ENCODE measurements at places on chromosomes 6 and 20.

GRCh38 chr6:80325742-80326141 lies 219.3 kb downstream of the BCKDHB start:
- no peak for DNase-seq

GRCh38 chr6:119340796-119341487 lies 8.6 kb downstream of the MAN1A1 start:
- no peak for DNase-seq

- DNase-seq: no peak
Measured at GRCh38 chr6:38968702-38969149, 79.9 kb upstream of the GLP1R start.

DNA sequence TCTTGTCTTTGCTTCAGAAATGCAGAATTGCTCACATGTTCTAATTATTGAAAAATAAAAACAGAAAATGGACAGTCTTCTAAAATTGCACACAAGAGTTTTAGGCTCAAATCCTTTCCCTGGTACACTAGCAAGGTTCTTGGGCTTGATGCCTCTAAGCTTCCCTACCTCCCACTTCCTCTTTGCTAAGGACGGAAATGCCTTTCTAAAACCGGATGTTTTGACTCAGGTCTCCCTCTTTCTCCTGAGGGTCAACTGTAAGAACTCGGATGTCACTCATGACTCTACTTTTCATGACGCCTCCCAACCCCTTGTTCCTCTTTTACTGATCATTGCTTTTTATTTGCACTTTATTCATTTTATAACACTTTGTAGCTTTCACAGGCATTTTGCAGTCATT lies 613.5 kb downstream of the C6orf118 start:
- DNase-seq: no peak
